Esophagus squamous epithelium (tissue), 5 donors: ENCODE measurements at places on chromosomes 11 and 22.

DNA sequence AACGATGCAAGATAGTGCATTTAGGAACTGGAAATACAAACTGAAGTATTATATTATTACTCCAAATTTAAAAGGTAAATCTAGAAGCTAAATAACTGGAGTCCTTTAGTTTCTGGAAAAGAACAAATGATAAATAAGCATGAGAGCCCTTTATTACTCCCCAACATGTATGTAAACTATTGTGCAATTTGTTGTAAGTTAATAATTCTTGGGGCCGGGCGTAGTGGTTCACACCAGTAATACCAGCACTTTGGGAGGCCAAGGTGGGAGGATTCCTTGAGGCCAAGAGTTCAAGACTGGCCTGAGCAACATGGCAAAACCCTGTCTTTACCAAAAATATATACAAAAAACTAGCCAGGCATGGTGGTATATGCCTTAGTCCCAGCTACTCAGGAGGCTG is 11.1 kb downstream of the SGSM3 start:
- DNase-seq = no peak

- DNase-seq = no peak
Observed at GRCh38 chr11:33507356-33507755, 193.3 kb downstream of the C11orf91 start.

GRCh38 chr11:71459076-71459766 is 6.2 kb downstream of the NADSYN1 start:
- DNase-seq = no peak

GRCh38 chr22:44195189-44195871 is 14.6 kb downstream of the PARVG start:
- DNase-seq = no peak

DNA sequence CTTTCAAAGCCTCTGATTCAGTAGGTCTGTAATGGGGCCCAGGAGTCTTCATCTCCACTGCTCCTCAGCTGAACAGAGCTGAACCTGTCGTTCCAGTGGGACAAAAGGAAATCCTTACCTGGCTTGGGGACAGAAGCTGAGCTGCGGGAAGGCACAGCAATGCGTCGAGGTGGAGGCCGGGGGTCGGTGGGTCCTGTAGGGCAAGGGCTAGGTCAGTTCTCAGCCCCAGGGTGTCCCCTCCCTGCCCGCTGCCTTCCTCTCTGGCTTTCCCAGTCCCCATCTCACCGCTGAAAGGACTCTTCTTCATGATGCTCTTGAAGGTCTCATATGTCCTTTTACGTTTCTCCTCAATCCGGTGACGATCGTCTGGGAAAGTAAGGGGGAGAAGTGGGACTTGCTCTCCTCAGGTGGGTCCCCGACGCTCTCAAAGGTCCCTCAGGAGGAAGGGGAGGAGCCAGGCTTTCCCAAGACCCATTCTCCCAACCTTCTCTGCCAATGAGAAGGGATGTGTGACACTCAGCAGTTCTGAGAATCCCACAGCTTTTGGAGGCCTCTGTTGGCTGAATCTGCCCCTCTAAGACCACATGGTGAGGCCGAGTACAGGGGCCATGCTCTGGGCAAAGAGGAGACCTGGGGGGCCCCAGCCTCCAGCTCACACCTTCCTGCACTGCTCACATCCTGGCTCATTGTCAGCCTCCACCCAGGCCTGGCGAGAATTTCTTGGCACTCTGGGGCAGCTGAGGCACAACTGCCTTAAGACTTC is 7.0 kb downstream of the RELA start:
- no peak for DNase-seq

DNA sequence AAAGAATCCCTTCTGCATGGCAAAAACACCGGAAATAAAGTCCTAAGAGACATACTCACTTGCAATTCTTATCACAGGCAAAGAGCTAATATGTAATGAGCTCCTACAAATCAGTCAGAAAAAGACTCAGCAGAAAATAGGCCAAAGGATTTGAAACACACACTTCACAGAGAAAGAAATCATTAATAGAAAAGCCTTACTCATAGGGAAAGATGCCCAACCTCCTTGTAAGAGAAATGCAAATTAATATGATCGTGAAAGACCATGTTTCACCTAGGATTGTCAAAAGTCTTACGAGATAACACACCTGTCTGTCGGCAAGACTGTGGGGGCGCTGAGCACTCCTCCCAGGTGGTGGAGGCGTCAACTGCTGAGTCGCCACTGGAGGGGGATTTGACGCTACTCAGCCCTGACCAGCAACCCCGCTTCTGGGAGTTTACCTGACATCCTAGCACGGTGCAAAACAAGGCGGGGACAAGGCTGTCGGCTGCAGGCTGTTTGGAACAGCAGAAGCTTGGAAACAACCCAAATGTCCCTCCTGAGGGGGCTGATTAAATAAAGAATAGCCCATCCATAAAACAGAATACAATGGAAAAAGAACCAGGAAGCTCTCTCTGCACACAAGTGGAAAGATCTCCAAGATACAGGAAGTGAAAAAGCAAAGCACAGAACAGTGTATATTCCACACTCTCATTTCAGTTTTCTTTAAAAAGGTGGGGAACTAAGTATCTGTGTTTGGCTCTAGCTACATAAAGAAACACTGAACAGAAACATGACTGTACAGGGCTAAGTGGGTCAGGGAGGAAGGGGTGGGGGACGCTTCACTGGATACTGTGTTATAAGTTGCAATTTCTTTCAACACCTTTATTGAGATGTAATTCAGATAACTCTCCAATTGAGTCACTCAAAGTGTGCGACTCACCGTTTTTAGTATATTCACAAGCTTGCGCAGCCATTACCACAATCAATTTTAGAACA is 11.5 kb downstream of the CSNK1E start:
- no peak for DNase-seq

DNA sequence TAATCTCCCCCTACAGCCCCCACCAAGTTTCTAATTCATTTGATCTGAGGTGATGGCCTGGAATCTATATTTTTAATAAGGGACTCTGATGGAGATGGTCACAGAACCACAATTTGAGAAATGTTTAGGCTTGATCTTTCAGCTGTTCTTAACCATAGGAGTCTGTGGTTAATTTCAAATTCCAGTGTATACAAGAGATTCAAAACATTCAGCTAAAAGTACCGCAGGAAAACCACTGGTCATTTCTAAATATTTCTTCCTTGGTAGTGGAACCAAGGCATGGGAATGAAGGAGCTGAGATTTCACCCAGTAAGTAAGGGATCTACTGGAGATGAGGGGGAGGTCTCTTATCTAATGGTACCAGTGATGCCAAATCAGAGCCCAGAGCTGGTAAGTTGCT is 18.3 kb upstream of the GALNT18 start:
- DNase-seq = no peak

- no peak for DNase-seq
Observed at GRCh38 chr11:126233391-126233790, 21.8 kb downstream of the FAM118B start.

- no peak for DNase-seq
Observed at GRCh38 chr11:92885600-92885999, 83.9 kb upstream of the MTNR1B start.

DNA sequence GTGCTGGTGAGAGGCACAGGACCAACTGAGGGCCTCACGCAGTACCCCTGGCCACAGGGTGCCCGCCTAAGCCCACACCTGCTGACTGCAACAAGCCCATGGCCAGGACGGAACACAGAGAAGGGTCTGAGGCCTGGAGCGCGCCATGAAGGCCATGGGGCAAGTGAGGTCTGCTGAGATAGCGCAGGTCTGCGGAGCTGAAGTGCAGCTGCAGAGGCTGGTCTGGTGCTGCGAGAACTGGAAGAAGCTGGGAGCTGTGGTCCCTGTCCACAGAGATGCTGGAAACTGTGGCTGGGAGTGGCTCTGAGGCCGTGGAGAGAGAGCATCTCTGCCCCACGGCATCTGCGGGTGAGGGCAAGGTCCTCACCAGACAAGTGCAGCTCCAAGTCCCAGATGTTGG is 8.3 kb downstream of the GALR3 start:
- DNase-seq = no peak

- DNase-seq = no peak
Observed at GRCh38 chr22:37943136-37943824, 10.1 kb downstream of the C22orf23 start.

- no peak for DNase-seq
Observed at GRCh38 chr11:18461909-18462308, 6.3 kb downstream of the LDHAL6A start.

GRCh38 chr11:88360141-88360540 is 22.6 kb upstream of the CTSC start:
- no peak for DNase-seq

- no peak for DNase-seq
Observed at GRCh38 chr22:31938296-31938695, 6.0 kb upstream of the YWHAH start.

- DNase-seq = no peak
Observed at GRCh38 chr11:44002191-44003093, 45.3 kb upstream of the ACCSL start.

- no peak for DNase-seq
Observed at GRCh38 chr11:78310500-78310909, 107.1 kb downstream of the GAB2 start.

DNA sequence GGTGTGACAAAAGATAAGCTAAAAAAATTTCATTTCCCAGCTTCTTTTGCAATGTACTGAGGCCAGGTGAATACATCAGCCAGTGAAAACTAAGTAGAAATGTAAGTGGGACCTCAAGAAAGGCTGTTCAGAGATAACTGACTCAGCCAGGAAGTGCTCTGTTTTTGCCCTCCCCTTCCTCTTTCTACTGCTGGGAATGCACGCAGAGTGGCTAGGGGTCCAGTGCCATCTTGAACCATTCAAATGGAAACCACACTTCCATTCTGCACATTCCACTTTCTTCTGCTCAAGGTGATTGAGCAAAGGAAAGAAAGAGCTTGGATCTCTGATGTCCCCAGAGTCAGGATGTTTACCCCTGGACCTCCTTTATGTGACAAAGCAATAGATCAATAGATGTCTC is 27.8 kb upstream of the LMO2 start:
- no peak for DNase-seq

DNA sequence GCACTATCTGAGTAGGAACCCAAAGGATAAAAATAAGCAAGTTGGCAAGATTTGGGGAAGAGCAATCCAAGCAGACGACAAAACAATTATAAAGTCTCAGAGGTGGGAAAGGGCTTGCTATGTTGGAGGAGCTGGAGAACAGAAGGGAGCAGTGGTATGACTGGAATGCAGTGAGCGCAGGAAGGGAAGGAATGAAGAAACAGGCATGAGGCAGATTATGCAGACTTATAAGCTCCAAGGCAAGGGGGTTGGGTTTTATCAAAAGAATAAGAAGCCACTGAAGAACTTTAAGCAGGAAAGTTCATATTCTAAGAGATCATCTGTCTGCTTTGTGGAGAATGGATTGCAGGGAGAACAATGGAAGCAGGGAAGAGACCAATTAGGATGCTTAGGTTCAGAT is 31.7 kb downstream of the PGM2L1 start:
- DNase-seq = no peak

DNA sequence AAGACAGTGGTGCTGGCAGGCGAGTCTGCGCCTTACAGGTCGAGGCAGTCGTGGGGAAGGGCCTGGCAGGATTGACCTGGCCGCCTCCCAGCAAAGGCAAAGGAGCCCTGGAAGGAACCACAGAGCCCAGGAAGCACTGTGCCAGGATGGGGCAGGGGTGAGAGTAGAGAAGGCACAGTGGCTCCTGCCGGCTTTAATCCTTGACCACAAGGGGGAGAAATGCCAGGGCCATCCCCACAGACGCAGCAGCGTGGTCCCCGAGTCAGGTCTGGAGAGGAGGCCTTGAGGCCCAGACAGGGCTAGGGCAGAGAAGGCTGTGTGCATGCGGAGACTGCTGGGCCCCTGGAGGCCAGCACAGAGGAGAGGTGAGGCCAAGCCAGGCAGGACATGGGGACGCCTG is 9.9 kb upstream of the NDUFS8 start:
- no peak for DNase-seq

DNA sequence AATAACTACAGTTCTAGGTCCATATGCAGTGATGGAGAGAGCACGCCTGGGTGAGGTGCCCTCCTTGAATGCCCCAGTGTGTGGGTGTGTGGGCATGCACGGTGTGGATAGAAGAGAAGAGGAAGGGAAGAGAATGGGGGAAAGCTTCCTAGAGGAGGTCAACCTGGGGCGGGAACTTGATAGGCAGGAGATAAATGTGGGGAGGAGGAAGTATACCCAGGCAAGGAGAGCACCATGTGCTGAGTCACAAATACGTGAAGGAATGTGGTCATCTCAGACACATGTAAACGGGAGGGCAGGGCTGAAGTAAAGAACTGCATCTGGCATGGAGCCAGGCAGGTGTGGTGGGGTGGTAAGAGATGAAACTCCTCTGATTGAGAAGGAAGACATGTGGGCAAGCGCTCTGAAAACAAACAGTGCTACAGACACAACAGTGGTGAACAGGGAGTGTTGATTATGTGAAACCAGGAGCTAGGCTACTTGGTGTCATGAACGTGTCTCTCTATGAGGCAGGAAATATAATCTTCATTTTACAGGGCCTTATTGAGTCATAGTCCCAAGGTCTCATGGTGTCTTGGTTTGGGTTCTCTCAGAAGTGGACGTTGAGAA is 61.5 kb upstream of the EED start:
- no peak for DNase-seq

DNA sequence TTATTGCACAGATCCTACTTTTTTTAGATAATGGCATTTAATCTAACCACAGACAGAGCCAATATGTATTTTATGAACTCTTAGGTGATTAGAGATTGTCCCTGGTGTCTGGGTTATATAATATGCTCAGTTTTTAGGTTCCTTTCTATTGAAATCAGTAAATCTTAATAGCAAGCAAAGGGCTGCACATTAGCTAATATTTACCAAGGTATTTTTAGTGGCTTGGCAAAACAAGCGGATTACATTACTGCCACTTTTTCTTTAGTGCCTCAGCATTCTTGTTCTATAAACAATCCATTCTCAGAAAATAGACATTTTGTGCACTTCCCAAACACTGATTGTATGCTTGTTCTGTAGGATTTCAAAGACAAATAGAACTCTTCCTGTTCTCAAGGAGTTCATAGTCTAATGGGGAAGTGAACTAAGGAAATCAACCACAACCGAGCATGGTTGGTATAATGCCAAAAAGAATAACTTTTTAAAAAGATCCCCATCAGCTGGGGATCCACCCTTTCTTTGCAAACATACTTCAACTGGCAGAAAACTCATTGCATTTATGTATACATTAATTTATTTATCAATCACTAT is 23.8 kb downstream of the KCNJ1 start:
- no peak for DNase-seq

GRCh38 chr11:19694796-19695345 is 17.8 kb upstream of the NAV2 start:
- no peak for DNase-seq

DNA sequence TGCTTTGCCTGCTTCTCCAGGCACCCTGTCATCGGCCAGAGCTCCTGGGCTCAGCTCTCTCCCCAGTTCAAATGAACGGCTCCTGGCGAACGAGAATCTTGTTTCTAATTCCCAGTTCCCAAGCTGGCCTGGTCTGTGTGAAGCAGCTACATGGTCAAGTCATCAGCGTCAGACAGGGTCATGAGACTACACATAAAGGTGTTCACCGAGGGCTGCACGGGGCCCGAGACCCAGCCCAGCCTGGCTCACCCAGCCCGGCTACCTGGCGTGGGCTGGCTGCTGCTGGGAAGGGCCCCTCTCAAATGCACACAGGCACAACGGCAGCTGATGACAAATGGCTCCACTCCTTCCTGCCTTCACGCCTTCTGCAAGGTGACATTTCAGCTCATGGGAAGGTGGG is 14.6 kb upstream of the CELSR1 start:
- DNase-seq = no peak
